ENCODE measurements at places on chromosomes 4 and X. TPM values are rescaled to one million over a fixed set of nuclear protein-coding genes. Genes with fewer than 3 reads are reported as not detected.

HADH gene
- total RNA-seq, result 90.2 TPM

GALNTL6 gene
- total RNA-seq, result not detected

GRCh38 chr4:9764155-9764696 lies 17.2 kb upstream of the DRD5 start:
- H3K4me3 ChIP-seq, result no peak overlapping the region
- H3K27me3 ChIP-seq, result no peaks in the 10 kb centered on the region
- no peak for DNase-seq
- no peaks in the 10 kb centered on the region for H3K4me1 ChIP-seq
- H3K27ac ChIP-seq, result no peak overlapping the region
- H3K36me3 ChIP-seq, result no peaks in the 10 kb centered on the region

TLR2 gene
- total RNA-seq, result 4.4 TPM
